Stimulated activated CD8-positive, alpha-beta memory T cell treated with anti-CD3 and anti-CD28 coated beads, Interleukin-15, amount 100 ng/mL, for 24 hours (primary cell): ENCODE measurements at places on chromosomes 1 and 21.

GRCh38 chr1:37850352-37850955, 8.9 kb downstream of the MTF1 start:
- no peak for DNase-seq

- no peak for DNase-seq
Observed at GRCh38 chr1:228554107-228554506, 66.9 kb downstream of the RNF187 start.

GRCh38 chr1:8883491-8883890, 5.0 kb upstream of the ENO1 start:
- no peak for DNase-seq

- DNase-seq: no peak
Observed at GRCh38 chr1:54803761-54804470, 2.8 kb upstream of the TTC22 start.

DNA sequence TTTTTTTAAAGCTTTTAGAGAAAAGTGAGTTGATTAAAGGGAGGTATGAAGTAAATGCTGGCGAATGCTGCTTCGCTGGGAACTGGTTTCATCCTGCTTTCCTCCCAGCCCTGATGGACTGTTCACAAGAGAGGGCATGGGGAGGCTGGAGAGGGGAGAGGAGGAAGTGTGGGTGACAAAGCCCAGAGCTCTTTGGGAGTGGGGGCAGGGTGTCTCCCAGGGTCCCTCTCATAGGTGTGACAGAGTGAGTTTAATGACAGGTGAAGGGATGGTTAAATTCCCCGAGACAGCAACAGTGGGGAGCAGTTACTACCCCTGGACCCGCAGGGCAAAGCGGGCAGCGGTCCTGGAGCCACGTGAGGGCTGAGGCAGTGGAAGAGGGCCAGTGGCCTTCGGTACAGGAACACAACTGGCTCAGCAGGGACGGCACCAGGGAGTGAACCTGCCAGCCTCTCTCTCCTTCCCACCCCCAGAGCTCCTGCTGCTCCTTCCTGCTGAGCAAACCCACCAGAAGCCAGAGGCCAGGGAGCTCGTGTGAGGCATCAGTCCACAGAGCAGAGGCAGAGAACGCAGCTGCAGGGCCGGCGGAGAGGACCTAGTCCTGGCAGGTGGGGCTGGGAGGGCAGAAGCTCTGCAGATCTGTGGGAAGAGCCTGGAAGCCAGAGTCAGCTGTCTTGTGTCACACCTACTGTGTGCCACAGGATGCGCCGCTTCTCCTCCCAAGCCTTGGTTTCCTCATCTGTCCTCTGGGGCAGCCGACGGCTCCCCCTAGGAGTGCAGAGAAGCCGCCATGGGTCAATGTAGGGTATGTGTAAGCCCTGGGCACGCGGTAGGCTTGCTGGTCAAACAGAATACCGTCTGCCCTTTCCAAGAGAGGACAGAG, 20.9 kb upstream of the LRP8 start:
- DNase-seq: no peak

GRCh38 chr1:22533244-22533895, 29.9 kb upstream of the EPHA8 start:
- no peak for DNase-seq

GRCh38 chr1:209751627-209752231, 4.1 kb upstream of the TRAF3IP3 start:
- DNase-seq: no peak

DNA sequence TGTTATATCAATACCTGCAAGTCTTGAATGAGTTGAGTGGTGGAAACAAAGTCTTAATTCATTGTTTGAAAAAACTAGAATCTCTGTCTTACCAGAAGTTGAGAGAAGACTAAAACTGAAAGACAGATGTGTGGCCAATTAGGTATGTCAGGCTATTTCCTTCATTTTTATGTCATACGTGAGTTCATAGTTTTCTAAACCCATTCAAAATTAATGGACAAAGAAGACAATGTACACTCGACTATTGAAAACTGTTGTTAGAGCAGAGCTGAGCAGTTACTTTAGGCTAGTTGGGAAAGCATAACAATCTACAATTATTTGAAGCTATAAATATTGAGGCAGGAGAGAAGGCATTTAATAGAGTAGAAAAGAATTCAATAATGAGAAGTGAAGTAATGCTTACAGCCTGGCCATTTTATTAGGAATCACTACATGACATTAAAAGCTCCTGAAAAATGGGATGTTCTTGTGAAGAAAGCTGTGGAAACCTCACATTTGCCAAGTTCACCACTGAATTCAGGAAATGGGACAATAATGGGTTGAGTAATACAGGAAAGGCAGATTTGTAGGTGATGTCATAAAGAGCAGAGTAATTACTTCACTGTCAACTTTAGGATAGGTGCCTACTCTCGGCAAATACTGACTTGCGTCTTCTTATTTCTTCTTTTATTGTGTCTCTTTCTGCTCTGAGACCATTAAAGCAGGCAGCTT, 204.4 kb downstream of the PLA2G4A start:
- DNase-seq: no peak

DNA sequence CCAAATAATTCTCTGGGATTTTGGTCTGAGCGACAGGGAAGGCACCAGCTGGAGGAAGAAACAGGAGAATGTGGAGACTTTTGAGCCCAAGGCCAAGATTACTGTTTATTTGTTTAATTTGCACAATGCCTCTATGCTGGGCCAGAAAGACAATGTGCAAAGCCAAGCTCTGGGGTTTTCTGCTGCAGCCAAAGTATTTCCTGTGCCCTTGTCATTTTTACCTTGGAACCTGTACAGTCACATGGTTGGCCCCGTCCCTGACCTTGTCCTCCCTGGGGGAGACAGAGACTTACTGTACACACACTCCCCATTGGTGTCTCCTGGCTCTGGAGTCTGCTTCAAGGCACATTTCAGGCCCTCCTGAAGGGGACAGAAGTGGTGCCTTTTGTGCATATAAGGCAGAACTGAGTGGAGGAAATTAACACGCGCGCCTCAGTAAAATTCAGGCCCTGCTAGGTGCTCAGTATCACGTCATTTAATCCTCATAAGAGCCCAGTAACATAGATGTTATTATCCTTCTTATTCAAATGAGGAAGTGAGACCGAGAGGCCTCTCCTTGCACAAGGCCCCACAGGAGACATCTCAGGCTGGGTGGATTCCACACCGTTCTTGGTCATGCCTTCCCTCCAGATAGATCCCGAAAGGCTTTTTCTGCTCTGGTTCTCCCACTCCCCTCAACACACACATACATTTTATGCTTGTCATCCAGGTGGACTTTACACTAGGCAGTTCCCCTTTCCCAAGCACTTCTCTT, 21.1 kb downstream of the C1orf115 start:
- DNase-seq: no peak

DNA sequence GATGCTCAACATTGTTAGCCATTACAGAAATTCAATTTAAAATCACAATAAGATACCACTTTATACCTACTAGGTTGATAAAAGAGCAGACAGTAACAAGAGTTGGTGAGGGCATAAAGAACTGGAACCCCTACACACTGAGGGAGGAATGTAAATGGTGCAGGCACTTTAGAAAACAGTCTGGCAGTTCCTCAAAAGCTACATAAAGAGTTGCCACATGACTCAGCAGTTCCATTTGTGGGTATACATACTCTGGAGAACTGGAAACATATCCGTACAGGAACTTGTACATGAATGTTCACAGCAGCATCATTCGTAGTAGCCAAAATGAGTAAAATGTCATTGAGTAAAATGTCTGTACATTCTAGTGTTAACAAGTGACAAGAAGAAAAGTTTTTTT, 17.0 kb downstream of the NSL1 start:
- no peak for DNase-seq

- DNase-seq: no peak
Observed at GRCh38 chr1:158998781-158999161, 10.9 kb upstream of the IFI16 start.

DNA sequence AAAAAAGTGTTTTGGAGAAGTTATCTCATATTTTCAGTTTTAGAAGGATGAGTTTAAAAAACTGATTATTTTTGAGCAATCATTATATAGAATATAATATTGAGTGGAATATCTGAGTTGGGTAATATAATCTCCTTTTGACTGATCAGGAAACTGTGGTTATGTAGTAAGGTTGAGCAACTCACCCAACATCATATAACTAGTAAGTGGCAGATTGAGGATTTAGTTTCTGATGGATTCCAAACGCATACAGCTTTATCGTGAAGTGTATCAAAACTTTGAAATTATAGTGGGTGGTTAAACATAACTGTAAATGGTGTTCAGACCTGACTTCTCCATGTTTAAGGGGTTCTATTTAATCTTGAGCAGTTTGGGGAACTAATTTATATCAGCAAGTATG, 98.6 kb downstream of the OLFM3 start:
- no peak for DNase-seq
